ENCODE measurements at places on chromosomes 6 and 20.

DNA sequence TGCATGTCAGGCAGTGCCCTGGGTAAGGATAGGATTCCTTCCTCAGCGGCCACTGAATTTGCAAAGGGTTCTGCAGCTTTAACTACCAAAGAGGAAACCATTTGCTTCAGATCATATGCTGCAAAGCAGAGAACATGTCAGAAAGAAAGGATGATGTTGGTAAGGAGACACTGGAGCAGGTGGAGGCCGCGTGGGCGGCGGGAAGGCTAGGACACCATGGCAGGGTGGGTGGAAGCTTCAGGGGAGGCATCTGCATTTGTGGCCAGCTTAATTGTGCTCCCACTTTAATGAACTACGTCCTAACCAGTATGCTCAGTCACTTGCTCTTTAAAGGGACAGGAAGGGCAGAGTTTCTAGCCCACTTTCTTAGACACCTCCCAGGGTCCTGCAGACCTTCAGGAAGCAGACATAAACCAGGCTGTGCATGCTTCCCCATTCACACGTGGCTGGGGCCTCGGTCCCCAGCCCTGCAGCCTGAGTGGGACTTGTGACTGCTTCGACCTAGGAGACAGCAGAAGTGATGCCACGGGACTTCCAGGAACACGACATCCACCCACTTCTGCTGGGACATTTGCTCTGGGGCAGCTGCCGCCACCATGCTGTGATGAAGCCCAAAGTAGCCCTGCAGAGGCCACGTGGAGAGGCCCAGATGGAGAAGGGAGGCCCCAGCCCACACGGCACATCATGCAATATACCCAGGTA lies 76.1 kb downstream of the GINS1 start:
- no peak for DNase-seq

DNA sequence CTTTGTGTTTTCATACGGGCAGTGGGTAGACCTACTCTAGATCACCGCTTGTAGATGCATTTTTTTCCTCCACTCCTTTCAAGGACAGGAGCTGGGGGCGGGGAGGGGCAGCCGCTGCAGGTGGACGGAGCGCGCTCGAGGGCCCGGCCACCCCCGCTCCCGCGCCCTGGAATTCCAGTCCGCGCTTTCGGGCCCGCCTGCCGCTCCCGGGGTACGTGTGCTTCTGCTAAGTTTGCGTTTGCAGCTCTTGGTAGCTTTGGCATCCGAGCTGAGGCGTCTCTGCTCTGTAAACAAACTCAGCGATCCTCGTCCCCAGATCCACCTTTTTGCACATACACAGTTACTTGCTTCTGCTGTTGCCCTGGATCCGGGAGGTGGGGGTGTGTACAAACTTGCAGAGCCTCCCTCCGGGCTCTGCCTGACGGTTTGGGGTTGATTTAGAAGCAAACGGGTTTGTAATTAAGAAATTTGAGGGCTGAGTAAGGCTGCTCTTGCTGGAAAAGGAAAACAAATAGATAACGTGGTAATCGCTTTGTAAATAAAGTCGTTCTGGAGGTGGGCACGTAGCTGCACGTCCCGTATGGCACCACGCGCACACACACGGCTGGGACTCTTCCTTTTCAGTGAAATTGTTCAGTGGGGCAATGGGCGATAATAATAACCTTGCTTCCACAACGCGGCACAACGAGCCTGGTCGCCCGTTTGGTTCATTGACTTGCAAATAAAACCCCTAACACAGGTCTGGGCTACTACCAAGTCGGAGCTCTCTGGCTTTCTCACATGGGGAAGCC lies 973 bp upstream of the CITED2 start:
- peak; percentile 88 for DNase-seq

GRCh38 chr6:82775981-82776380 lies 289.7 kb downstream of the UBE3D start:
- DNase-seq = no peak

DNA sequence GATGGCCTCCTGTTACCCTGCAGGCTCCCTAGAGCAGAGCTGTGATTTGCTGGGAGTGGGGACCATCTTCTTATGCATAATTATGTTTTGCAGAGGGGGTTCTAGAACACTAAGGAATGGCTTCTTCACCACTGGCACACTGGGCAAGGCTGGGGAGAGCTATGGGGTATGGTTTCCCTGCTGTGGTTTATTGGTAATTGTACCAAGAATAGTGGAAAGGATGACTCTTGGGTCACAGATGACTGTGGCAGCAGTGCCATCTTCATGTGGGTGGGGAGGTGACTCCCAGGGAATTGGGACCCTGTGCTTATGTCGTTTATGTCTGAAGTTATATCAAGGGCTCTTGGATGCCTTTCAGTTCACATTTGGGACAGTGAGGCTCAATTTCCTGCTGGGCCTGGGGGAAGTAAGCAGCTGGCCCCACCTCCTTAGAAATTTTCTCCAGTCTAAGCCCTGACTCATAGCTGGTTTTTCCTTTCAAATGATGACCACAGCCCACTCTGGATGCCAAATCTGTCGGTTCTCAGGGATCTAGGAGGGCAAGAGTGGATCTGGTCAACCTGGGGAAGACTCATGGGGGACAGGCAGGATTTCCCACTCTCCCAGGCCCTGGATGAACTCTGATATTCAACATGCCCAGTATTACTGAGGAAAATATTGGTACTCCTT lies 230.8 kb downstream of the LRFN2 start:
- no peak for DNase-seq

DNA sequence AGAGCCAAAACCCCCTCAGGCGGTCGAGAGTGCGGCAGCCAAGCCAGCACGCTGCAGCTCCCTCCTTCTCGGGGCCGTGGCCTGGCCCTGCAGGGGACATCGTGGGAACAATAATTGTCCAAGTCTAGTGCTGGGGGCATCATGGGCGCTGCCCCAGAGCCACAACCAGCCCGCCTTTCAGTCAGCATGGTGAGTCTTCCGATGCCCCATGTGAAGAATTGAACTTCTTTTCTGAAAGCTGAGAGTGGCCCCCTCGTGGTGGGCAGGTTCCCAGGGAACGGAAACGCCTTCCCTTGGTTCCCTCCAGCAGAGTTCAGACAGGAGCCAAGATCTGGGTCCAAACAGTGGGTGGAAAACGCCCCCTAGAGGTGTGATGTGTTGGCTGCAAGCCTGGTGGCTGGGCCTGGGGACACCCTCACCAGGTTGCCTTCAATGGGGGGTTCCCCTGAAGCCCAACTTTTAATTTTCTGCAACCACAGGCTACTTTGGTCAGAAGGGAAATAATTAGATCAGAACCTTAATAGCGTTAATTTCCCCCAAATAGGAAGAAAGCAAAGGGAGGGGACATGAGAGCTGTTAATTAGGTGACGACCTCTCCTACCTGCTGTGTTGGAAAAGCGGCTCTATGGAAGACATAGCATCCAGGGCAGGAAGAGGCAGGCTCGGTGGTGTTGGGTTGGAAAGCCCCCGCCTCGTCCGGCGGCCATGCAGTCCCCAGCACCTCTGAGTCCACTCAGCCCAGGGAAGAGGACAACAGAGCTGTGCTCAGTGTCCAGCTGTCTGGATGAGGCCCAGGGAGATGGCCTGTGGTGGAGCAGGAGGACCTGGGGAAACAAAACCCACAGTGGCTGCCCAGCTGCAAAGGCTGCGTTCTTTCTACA lies 4.7 kb upstream of the MRGBP start:
- DNase-seq = peak; percentile 82

DNA sequence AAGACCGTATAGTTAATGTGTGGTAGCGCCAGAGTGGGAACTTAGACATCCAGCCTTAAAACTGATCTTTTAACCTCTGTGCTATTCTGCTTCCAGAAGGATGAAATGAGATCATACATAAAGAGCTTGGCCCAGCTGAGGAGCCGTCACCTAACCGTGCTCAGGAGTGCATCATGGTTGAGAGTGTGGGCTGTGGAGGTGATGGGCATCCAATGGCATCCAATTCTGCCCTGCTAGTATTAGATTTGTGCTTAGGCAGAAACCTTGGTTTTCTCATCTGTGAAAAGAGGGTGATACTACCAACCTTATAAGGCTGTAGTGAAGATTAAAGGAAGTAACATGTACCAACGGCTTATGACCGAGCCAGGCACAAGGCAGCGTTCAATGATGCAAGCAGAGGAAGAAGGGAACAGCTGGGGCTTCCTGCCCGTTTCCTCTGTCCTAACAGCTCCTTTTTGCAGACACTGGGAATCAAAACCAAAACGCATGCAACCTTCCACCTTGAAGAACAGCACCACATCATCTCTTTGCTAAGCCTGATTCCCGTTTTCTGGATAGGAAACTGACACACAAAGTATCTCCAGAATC lies 1.3 kb downstream of the SLC22A16 start:
- DNase-seq = no peak

DNA sequence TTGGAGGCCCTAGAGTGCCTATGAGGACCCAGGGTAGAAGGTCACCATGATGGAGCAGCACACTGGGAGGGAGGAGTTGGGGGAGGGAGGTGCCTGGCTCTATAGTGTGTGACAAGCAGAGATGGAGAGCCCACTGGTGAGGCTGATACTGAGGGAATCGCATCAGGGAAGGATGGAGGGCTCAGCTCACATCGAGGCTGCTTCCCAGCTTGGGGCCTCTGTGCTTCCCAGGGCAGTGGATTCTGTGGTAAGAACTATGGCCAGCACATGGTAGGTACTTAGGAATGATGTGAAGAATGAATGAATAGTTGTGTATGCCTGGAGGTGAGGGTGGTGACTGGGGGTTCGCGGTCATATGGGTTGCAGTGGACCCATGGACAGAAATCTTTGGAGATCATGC lies 1.3 kb upstream of the EPB41L1 start:
- no peak for DNase-seq

GRCh38 chr20:45104786-45105185 lies 3.9 kb upstream of the KCNS1 start:
- DNase-seq = no peak

GRCh38 chr20:45892049-45892825 lies 1.1 kb downstream of the CTSA start:
- DNase-seq = no peak

DNA sequence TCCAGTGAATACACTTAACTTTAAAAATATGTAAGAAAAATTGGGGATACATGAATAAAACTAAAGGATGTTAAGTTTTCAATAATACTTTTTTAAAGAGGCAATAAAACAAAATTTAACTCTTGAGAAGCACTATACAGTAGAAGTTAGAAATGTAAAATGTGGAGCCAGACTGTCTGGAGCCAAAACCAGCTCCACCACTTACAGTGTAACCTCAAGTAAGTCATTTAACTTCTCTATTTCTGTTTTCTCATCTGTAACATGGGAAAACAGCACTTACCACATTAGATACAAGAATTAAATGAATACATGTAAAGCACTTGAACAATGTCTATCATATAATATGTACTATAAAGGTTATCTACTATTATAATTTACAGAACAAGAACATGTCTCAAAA lies 6.7 kb downstream of the ATG5 start:
- no peak for DNase-seq

GRCh38 chr6:127404133-127404532 lies 55.1 kb downstream of the KIAA0408 start:
- DNase-seq = no peak

DNA sequence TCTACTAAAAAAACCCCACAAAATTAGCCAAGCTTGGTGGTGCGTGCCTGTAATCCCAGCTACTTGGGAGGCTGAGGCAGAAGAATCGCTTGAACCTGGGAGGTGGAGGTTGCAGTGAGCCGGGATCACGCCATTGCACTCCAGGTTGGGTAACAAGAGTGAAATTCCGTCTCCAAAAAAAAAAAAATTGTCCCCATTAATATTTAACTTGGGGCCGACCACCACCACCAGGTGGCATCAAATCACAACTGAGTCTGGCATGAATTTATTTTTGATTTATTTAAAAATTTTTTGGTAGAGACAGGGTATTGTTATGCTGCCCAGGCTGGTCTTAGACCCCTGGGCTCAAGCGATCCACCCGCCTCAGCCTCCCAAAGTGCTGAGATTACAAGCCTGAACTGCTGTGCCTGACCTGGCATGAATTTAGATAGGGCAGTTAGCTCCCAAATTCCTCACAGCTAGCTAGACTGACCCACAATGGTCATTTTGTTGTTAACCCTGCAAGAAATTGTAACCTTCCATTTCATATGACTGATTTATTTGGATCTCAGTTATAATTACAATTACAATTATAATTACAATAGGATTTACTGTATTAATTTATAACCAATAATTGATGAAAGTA lies 17.1 kb upstream of the BEND3 start:
- DNase-seq = no peak

GRCh38 chr6:159008656-159009288 lies 8.8 kb upstream of the RSPH3 start:
- no peak for DNase-seq

- DNase-seq = no peak
These were observed 86.6 kb upstream of the TPD52L1 start for GRCh38 chr6:125066964-125067363.

- no peak for DNase-seq
These were observed 42.1 kb downstream of the BFSP1 start for GRCh38 chr20:17488916-17489600.

DNA sequence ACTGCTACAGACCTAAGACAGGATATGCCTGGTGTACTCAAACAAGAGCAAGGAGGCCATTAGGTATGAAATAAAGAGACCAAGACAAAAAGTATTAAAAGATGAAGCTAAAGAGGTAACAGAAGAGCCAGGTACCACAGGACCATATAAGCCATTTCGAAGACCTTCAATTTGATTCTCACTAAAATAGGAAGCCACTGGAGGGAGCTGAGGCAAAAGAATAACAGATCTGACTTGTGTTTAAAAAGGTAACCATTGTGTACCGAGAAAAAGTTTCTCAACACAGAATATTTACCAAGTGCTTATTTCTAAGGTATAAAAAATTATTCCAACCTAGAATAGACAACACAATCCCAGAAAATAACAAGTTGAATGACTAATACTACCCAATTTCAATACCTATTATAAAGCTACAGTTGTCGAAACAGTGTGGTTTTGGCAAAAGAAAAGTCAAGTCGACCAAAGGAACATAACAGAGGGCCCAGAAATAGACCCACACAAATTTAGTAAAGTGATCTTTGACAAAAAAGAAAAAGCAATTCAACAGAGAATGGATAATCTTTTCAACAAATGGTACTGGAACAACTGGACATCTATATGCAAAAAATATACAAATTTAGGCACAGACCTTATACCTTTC lies 125.3 kb upstream of the DST start:
- no peak for DNase-seq

GRCh38 chr6:96966100-96966499 lies 41.6 kb downstream of the KLHL32 start:
- no peak for DNase-seq

DNA sequence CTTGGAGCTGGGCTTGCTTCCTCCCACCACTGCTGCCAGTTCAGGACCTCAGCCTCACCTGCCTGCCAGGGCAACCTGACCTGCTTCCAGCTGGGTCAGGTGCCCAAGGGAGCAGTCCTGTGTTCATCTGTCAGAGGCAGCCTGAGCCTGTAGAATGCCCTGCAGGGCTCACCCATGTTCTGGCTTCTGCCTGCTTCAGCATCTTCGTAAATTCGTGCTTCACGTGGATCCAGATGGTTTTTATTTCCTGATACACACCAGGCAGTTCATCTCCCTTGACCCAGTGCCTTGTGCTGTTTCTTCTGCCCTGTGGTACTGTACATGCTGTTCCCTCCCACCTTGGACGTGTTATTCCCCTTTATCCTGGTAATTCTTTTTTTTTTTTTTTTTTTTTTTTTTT lies 50.2 kb downstream of the ARID1B start:
- DNase-seq = no peak

Data from uterus (tissue), 4 donors.